Esophagus squamous epithelium (tissue), 5 donors: ENCODE measurements at places on chromosomes 11 and 22.
A peak's percentile ranks its signal among the peaks of the same experiment; 100 is the strongest.

DNA sequence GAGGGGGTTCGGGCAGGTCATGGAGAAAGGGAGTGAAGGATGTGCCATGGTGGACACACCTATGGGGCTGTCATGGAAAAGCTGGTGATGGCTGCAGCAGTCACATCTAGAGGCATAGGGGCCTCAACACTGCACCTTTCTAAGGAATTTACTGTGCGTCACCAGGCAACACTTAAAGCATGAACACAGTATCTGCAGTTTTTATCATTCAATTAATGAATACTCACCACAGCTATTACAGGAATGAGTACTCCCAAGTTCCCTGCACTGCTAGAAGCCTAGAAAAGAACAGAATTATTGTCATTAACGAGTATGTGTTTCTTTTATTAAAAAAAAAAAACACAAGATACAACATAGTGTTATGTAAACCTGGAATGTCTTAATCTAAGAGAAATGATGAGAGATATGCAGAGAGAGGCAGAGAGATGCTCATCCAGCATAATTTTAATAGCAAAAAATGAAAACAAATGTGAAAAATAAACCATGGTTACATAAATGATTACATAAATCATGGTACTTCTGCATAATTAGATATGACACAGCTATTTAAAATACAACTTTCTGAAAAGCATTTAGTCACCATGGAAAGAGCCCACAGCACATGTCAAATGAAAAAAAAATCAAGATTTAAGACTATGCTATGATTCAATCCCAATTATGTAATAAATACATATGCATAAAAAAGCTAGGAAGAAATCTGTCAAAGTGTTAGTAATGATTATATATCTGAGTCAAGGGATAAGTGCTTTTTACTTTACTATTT, 19.2 kb downstream of the SERPIND1 start:
- H3K4me3 ChIP-seq: no peak overlapping the region
- no peak overlapping the region for H3K27ac ChIP-seq
- DNase-seq: no peak
- no peaks in the 10 kb centered on the region for H3K27me3 ChIP-seq

GRCh38 chr11:125102510-125102909, 8.9 kb downstream of the TMEM218 start:
- no peaks in the 10 kb centered on the region for H3K27me3 ChIP-seq
- H3K4me1 ChIP-seq: peaks cover 4% of the 10 kb centered on the region
- no peaks in the 10 kb centered on the region for H3K36me3 ChIP-seq
- no peak for DNase-seq

GRCh38 chr11:60447070-60447469, 8.6 kb upstream of the MS4A1 start:
- H3K4me3 ChIP-seq: no peak overlapping the region
- H3K36me3 ChIP-seq: no peaks in the 10 kb centered on the region
- no peak overlapping the region for H3K27ac ChIP-seq
- H3K4me1 ChIP-seq: no peaks in the 10 kb centered on the region
- DNase-seq: no peak

GRCh38 chr11:36578458-36578857, 10.7 kb downstream of the RAG1 start:
- H3K4me3 ChIP-seq: no peak overlapping the region
- no peaks in the 10 kb centered on the region for H3K27me3 ChIP-seq
- no peak overlapping the region for H3K27ac ChIP-seq
- no peaks in the 10 kb centered on the region for H3K4me1 ChIP-seq

GRCh38 chr11:124873951-124874350, 8.7 kb downstream of the ROBO3 start:
- no peak overlapping the region for H3K4me3 ChIP-seq
- H3K27me3 ChIP-seq: peaks cover 78% of the 10 kb centered on the region
- H3K27ac ChIP-seq: no peak overlapping the region

GRCh38 chr11:14190992-14191778, 167.8 kb downstream of the RRAS2 start:
- H3K27ac ChIP-seq: peak overlapping the region; percentile 72
- H3K27me3 ChIP-seq: no peaks in the 10 kb centered on the region
- no peaks in the 10 kb centered on the region for H3K36me3 ChIP-seq

- DNase-seq: no peak
- H3K27ac ChIP-seq: peak overlapping the region; percentile 98
- H3K27me3 ChIP-seq: no peaks in the 10 kb centered on the region
- peak overlapping the region; percentile 99 for H3K4me3 ChIP-seq
- H3K4me1 ChIP-seq: peaks cover 13% of the 10 kb centered on the region
- peaks cover 7% of the 10 kb centered on the region for H3K36me3 ChIP-seq
These were observed 808 bp upstream of the MSANTD2 start for GRCh38 chr11:124801014-124801413.
